ENCODE measurements at places on chromosomes 13 and 19. TPM values are rescaled to one million over a fixed set of nuclear protein-coding genes. Genes with fewer than 3 reads are reported as not detected.

GRCh38 chr13:26961890-26962615, 201.5 kb upstream of the GPR12 start:
- no peak for DNase-seq

DNA sequence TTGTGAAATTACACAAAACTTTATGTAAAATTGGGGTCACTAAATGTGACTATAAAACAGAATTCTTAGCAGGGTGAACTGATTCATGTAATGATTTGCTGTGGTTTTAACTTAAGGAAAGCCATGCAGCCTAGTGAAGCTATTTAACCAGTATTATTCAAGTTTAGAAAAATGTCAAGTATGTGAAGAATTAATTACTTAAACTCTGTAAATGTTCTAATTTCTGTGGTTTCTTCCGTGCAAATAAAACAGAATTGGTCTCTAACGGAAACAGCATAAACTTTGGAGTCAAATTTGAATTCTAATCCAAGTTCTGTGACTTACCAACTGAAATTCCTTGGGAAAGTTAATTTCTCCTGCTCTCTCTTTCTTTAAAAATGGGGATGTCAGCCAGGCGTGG, 13.3 kb downstream of the CDC16 start:
- DNase-seq, result no peak

DNA sequence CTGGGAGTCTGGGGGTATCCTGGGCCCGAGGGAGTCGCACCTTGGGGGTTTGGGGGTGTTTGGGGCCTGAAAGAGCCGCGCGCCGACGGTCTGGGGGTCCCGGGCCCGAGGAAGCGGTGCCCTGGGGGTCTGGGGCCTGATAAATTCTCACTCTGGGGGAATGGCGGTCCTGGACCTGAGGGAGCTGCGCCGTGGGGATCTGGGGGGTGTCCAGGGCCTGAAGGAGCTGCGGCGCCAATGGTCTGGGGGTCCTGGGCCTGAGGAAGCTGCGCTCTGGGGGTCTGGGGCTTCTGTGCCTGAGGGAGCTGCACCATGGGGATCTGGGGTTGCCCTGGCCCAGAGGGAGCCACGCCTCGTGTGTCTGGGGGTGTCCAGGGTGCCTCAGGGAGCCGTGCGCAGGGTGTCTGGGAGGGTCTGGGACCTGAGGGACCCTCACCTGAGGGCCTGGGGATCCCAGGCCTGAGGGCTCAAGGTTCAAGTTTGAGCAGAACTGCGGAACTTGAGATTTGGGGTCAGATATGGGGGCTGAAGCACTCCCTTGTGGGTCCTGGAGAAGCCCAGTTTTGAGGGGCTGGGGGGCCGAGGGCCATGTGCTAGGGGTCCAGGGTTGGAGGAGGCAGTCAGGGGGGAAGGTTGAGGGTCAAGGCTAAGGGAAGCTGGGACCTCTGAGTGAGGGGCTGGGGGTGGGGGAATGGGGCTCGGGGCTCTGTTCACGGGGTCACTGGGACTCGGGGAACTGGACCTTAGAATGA, 1.1 kb downstream of the HDGFL2 start:
- DNase-seq, result no peak

DNA sequence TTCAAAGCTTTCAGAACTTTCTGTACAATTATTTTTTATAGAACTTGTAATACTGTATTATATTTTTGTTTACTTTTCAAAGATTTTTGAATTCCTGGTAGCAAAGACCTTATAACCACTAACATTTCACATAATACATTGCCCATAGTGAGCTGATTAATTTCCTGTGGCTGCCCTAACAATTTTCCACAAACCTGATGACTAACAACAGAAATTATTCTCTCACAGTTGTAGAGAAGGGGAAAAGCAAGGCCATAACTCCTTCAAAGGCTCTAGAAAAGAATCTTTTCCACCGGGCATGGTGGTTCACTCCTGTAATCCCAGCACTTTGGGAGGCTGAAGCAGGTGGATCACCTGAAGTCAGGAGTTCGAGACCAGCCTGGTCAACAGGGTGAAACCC, 19.1 kb downstream of the KLF12 start:
- no peak for DNase-seq

GRCh38 chr19:3670796-3671679, 29.2 kb downstream of the PIP5K1C start:
- DNase-seq, result peak; percentile 54

DNA sequence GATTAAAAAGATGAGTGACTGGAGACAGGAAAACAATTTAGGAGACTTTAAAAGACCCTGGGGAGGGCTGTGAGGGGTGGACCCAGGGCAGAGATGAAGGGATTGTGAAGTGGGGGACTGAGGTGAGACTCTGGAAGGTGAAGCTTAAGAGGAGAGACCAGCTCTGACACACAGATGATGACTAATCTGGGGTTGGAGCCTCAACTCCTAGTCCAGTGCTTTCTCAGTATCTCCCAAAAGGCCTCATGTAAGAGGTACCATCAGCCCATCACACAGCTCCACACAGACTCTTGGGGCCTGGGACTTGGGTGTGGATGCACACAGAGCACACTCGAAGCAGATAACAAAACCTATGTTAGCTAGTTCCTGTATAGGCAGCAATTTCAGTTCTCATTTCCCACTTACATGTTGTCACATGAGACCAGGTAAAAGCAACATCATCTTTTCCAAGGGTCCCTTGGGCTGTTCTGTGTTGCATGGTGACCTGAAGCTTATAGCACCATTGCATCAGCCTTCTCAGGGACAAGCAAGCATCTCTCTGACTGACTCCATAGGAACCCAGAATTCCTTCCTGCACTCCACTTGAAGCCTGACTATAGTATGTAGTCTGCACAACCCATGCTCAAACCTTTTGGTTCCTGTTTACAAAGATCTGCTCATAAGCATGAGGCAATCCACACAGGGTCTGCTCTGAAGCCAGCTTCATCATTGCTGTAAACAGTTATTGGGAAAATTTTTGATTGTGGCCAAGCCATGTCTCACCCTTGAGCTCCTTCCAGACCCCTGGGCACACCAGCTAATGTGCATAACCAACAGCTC, 88.6 kb upstream of the MYCBP2 start:
- DNase-seq, result no peak

The ZNF730 gene
- not detected for total RNA-seq

The MEX3D gene
- 11.5 TPM for total RNA-seq

The FGF22 gene
- total RNA-seq, result not detected

The SOX21 gene
- not detected for total RNA-seq

The NPHS1 gene
- not detected for total RNA-seq

The KLK2 gene
- not detected for total RNA-seq

The ATP13A1 gene
- total RNA-seq, result 27.9 TPM

Data from NCI-H460 (cell line).